ENCODE measurements at places on chromosomes 6 and 20. TPM values are rescaled to one million over a fixed set of nuclear protein-coding genes. Genes with fewer than 3 reads are reported as not detected.

Gene PAK1IP1
- 22.9 TPM for total RNA-seq

- DNase-seq, result no peak
- H3K36me3 ChIP-seq, result peaks cover 97% of the 10 kb centered on the region
- H3K4me1 ChIP-seq, result no peaks in the 10 kb centered on the region
- no peak overlapping the region for H3K4me3 ChIP-seq
These were observed 29.8 kb downstream of the PLCG1 start for GRCh38 chr20:41167118-41167470.

DNA sequence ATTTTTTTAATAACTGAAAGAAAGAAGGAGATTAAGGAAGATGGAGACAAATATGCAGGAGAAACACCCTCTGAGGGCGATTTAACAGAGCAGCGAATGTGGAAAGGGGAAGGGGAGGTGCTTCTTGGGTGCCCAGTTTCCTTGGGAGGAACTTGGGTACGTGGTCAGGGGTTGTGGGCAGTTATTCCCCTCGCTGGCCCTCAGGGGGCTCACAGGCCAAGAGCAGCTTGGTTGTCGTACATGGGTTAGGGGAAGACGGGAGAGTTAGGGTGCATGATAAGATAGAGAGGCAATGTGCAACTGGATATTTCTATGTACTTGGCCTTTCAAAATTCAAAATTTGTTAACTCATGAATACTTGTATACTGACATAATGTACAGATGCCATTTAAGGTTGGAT is 7.0 kb upstream of the TUBB2A start:
- H3K27me3 ChIP-seq, result no peaks in the 10 kb centered on the region
- no peak overlapping the region for H3K4me3 ChIP-seq
- no peak for DNase-seq
- H3K27ac ChIP-seq, result no peak overlapping the region
- H3K4me1 ChIP-seq, result peaks cover 2% of the 10 kb centered on the region

DNA sequence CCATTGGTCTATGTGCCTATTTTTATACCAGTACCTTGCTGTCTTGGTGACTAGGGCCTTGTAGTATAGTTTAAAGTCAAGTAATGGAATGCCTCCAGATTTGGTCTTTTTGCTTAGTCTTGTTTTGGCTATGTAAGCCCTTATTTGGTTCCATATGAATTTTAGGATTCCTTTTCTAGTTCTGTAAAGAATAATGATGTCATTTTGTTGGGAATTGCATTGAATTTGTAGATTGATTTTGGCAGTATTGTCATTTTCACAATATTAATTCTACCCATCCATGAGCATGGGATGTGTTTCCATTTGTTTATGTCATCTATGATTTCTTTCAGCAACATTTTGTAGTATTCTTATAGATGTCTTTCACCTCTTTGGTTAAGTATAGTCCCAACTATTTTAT is 96.4 kb upstream of the PAK5 start:
- H3K4me1 ChIP-seq, result no peaks in the 10 kb centered on the region
- no peaks in the 10 kb centered on the region for H3K27me3 ChIP-seq
- H3K4me3 ChIP-seq, result no peak overlapping the region

Gene UNC93A
- total RNA-seq, result not detected

- H3K4me3 ChIP-seq, result no peak overlapping the region
- no peak overlapping the region for H3K27ac ChIP-seq
These were observed 3.0 kb upstream of the ABCF1 start for GRCh38 chr6:30568245-30568644.

DNA sequence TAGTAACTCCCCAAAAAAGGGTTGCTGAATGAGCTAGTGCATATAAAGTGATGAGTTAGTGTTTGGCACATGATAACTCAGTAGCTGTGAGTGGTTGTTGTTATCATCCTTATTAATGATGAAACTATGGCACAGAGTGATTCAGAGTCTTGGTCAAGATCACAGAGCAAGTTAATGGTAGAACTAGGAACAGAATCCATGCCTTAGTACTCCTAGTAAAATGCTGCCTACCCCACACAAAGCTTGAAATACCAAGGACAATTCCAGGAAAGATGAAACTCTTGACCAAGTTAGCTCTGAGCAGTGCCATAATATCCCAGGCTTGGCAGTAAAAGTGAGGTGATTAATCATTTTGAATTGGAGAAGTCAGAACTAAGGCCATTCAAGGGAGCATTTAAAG is 109.1 kb upstream of the ENPP5 start:
- no peaks in the 10 kb centered on the region for H3K36me3 ChIP-seq
- H3K4me3 ChIP-seq, result no peak overlapping the region
- no peaks in the 10 kb centered on the region for H3K4me1 ChIP-seq
- no peaks in the 10 kb centered on the region for H3K27me3 ChIP-seq
- no peak for DNase-seq
- no peak overlapping the region for H3K27ac ChIP-seq

- DNase-seq, result no peak
- H3K36me3 ChIP-seq, result no peaks in the 10 kb centered on the region
- peaks cover 2% of the 10 kb centered on the region for H3K27me3 ChIP-seq
- no peak overlapping the region for H3K27ac ChIP-seq
- peaks cover 3% of the 10 kb centered on the region for H3K4me1 ChIP-seq
These were observed 537.9 kb downstream of the CD83 start for GRCh38 chr6:14655201-14656061.

Gene HLA-DPA1
- total RNA-seq, result not detected

DNA sequence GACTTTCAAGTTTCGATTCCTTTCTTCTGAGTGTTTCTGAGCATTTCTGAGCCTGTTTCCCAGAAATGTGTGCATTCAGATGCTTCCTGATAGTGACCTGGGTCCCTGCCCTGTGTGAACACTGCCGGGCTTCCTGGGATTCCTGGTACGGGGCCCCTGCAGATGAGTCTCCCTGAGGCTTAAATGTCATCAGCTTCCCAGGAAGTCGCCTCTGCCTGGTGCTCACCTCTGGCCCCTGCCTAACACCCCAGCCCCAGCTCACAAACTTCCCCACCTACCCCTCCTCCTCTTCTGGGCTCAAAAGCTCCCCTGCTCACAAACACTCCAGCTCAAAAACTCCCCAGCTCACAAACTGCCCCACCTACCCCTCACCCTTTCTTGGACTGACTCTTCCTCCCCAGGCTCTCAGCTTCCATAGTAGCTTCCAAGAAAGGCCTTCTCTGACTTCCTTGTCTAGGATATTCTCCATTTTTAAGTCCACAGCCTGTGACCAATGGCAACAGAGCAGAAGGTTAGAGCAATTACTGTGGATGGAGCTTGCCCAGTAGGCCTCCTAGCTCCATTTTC is 42.0 kb downstream of the TGM2 start:
- peak overlapping the region; percentile 88 for H3K27ac ChIP-seq
- no peaks in the 10 kb centered on the region for H3K27me3 ChIP-seq

Gene SOX18
- not detected for total RNA-seq
